NCI-H2171 (cell line): ENCODE measurements at places on chromosomes 1 and 21.

- DNase-seq: no peak
These were observed 21.4 kb upstream of the RNF11 start for GRCh38 chr1:51214615-51215131.

DNA sequence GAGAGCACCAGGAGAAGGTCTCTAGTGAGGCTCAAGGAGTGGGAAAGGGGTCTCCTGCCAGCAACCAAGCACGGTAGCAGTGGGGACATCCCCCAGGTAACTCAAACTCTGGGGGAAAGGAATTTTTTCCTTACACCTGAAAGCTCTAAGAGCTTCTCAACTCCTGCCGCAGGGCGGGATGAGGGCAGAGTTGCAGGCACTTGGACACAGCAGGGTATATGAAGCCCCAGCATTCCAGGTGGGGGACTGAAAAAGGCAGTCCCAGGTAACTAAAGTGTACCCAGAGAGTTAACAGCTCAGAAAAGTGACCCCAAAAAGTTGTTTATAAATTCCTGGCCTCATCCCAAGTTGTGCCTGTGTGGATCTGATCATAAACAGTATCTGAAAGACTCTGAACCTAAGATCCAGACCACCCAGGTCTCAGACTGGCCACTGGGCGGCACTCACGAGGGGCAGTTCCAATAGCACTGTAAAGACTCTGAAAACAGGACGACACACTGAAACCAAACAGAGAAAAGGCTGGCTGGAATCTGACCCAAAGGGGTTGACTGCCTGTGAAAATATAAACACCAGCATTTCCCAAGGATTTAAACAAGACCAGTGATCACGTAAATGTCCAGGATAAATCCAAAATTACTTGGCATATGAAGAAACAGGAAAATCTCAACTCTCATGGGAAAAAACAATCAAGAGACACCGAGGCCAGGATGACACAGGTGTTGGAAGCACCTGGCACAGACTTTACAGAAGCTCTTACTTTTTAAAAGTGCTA is 47.5 kb downstream of the HSF2BP start:
- DNase-seq: no peak

DNA sequence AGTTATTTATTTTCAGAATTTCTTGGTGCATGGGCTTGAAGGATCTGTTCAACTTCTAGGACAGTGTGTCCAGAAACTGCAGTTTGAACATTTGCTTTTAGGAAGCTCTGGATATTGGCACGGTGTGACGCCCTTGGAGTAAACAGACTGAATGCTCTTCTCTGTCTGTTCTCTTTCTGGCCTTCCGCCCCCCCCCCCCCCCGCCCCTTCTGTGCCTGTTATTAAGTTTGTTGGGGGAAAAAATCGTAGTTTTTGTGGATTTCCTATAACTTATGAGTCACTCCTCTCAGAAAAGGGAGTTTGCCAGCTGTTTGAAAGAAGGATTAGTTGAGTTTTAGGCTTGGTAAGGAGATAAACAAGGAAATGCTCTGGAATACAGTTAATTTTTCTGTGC is 1.2 kb downstream of the KCTD3 start:
- no peak for DNase-seq

GRCh38 chr1:175494950-175495349 is 248.4 kb downstream of the TNR start:
- no peak for DNase-seq

GRCh38 chr1:216222288-216222687 is 201.0 kb downstream of the USH2A start:
- no peak for DNase-seq

DNA sequence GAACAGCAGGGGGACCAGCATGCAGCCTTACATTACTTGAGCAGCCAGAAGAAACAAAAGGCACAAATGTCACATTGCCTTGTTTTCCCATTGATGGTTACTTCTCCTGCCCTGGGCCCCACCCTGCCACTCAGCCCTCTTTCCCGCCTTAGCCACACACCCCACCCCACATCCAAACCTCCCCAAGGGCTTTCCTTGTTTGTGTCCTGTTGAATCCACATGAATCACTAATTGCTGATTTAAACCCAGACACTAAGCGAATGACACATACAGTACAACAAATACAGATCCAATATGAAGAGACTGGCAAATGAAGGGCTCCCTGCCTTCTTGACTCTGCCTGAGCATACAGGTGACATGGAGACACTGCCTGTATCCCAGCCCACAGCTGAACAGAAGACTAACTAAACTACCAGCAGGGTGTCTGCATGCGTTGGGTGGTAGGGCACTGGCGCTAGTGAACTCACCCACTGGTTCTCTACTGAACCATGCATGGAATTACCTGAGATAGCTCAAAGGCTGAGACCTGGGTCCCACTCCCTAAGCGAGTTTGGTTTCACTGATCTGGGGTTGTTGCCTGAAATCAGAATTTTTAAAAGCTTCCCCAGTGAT is 3.1 kb downstream of the IGSF3 start:
- DNase-seq: no peak
